T-helper 17 cell (primary cell): ENCODE measurements at places on chromosomes 3 and 15.

DNA sequence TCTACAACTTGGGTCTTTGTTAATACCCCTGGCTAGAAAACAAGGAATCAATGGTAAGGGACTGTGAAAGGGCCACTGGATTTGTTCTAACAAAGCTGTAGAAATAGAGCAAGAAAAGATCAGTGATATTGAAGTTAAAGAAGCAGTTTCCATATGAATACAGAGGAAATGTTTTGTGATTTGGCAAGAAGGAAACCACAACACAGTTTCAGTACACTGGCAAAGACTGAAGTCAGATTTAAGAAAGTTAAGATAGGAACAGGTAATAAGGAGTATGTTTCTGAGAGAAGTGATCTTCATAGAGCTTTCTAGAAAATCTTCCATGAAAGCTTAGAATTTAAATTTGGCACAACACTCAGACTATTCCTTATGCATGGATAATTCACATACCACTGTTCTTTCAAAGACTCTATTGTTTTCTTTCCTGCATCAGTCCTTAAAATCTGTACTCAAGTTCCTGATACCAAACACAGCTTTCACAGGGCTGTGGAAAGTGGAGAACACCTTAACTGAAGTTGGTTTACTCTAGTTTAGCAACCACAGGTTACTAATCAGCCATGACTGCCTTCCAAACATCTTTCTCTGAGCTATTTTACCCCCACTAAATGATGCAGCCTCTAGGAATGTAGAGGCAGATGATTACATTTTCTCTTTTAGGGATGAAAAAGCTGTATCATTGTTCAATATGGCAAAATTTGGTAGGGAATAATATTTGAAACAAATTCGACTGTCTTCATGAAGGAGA is 32.4 kb upstream of the ALCAM start:
- DNase-seq: no peak
- H3K27ac ChIP-seq: no peak overlapping the region
- no peaks in the 10 kb centered on the region for H3K4me1 ChIP-seq
- peaks cover 10% of the 10 kb centered on the region for H3K27me3 ChIP-seq

DNA sequence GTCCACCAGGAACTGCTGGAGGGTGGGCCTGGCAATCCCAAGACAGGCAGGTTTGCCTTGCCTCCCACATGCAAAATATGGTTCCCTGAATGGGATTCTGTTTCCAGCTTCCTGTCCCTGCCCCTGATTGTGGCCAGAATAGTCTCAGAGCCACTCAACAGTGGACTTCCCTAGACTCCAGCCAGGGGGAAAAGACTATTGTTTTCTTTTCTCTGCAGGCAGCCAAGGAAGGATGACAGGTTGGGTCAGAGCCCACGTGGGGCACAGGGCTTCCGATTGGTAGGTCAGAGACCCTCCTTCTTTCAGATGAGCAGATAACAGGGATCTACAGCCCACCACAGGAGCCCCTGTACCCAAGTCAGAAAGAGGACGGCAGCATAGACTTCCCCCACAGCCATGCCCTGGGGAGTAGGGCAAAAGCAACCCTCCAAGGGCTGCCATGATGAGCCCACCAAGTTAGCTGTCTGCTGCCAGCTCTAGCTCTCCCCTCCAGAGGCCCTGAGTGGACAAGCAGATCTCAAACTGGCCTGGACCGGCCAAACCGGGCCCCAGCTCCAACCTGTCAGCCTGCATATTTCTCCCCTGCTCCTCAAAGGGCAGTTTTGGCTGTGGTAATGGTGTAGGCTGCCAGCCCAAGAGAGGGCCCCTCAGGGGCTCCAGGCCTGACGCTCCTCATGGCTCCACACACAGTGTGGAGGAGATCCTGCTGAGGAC is 6.4 kb downstream of the TLR9 start:
- H3K27ac ChIP-seq: peak overlapping the region; percentile 95
- H3K27me3 ChIP-seq: no peaks in the 10 kb centered on the region

- DNase-seq: no peak
- H3K4me3 ChIP-seq: no peak overlapping the region
- H3K27ac ChIP-seq: no peak overlapping the region
Measured at GRCh38 chr15:78314181-78314581, 14.8 kb upstream of the SKIC8 start.

DNA sequence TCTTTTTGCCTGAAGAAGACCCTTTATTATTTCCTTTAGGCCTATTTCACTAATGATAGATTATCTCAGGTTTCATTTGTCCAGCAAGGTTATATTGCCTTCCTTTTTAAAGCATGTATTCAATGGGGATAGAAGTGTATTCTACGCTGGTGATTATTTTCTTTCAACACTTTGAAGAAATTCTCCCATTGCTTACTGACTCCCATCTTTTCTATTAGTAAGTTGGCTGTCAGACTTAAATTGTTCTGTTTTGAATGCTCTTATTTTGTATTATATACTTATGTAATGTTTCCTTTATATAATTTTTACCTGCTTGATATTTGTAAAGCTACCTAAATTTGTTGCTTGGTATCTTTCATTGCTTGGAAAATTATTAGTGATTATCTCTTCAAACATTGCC is 445.1 kb upstream of the RASGRP1 start:
- peaks cover 3% of the 10 kb centered on the region for H3K36me3 ChIP-seq
- no peaks in the 10 kb centered on the region for H3K27me3 ChIP-seq
- H3K27ac ChIP-seq: no peak overlapping the region

DNA sequence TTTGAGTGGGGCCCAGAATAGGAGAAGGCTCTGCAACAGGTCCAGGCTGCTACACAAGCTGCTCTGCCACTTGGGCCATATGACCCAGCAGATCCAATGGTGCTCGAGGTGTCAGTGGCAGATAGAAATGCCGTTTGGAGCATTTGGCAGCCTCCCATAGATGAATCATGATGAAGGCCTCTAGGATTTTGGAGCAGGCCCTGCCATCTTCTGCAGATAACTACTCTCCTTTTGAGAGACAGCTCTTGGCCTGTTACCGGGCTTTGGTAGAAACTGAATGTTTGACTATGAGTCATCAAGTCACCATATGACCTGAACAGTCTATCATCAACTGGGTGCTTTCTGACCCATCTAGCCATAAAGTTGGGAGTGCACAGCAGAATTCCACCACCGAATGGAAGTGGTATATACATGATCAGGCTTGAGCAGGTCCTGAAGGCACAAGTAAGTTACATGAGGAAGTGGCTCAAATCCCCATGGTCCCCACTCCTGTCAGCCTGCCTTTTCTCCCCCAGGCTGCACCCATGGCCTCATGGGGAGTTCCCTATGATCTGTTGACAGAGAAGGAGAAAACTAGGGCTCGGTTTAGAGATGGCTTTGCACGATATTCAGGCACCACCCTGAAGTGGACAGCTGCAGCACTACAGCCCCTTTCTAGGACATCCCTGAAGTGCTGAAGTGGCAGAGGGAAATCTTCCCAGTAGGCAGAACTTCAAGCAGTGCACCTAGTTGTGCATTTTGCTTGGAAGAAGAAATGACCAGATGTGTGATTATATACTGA is 971.4 kb downstream of the MCTP2 start:
- H3K4me3 ChIP-seq: no peak overlapping the region
- H3K36me3 ChIP-seq: no peaks in the 10 kb centered on the region
- no peaks in the 10 kb centered on the region for H3K27me3 ChIP-seq
- no peak overlapping the region for H3K27ac ChIP-seq
- DNase-seq: no peak
- no peaks in the 10 kb centered on the region for H3K4me1 ChIP-seq

GRCh38 chr3:67462187-67462586 is 192.2 kb downstream of the SUCLG2 start:
- H3K36me3 ChIP-seq: peaks cover 8% of the 10 kb centered on the region
- no peak for DNase-seq
- H3K27me3 ChIP-seq: no peaks in the 10 kb centered on the region
- H3K27ac ChIP-seq: peak overlapping the region; percentile 21

GRCh38 chr3:151331696-151332095 is 2.3 kb upstream of the P2RY13 start:
- H3K27me3 ChIP-seq: peaks cover 39% of the 10 kb centered on the region
- no peak overlapping the region for H3K27ac ChIP-seq
- H3K4me3 ChIP-seq: no peak overlapping the region
- no peak for DNase-seq
- H3K4me1 ChIP-seq: peaks cover 4% of the 10 kb centered on the region
- no peaks in the 10 kb centered on the region for H3K36me3 ChIP-seq

DNA sequence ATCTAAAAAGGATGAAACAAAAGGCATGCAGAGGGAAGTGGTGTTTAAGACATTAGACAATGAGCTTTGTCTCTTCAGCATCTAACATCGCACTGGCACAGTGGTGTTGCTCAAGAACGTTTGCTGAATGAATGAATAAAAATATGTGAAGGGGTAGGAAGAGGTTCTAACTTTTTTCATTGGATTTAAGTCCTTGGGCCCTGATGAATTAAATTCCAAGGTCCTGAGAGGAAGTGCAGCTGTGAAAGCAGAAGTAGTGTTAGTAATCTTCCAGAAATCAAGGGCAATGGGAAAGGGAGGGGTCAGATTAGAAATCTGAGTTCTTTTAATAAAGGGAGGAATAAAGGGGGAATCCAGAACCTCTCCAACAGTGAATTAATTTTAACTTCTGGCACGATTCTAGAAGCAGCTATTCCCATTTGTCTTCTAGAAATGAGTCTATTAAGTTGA is 29.6 kb downstream of the TLNRD1 start:
- H3K36me3 ChIP-seq: peaks cover 2% of the 10 kb centered on the region
- no peak overlapping the region for H3K27ac ChIP-seq
- no peak overlapping the region for H3K4me3 ChIP-seq
- peaks cover 5% of the 10 kb centered on the region for H3K4me1 ChIP-seq
- no peak for DNase-seq
- no peaks in the 10 kb centered on the region for H3K27me3 ChIP-seq

DNA sequence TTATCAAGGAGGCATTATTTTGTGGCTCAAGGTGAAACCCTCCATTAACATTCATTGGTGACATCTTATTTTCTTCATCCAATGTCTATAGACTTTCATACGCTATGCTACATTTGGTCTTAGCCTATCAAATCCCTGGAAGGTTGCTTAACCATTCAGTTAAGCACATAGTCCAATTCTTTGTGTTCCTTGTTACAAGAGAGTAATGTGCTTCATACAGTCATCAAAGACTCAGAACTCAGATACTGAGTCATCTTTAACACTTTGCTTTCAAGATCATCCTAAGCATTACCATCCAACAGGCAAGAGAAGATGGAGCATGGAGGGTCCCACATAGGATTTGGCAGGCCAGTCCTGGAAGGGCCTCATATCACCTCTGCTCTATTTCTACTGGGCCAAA is 1202.1 kb downstream of the ROBO1 start:
- no peaks in the 10 kb centered on the region for H3K27me3 ChIP-seq
- no peak overlapping the region for H3K27ac ChIP-seq
- H3K4me3 ChIP-seq: no peak overlapping the region
- DNase-seq: no peak
- no peaks in the 10 kb centered on the region for H3K4me1 ChIP-seq

DNA sequence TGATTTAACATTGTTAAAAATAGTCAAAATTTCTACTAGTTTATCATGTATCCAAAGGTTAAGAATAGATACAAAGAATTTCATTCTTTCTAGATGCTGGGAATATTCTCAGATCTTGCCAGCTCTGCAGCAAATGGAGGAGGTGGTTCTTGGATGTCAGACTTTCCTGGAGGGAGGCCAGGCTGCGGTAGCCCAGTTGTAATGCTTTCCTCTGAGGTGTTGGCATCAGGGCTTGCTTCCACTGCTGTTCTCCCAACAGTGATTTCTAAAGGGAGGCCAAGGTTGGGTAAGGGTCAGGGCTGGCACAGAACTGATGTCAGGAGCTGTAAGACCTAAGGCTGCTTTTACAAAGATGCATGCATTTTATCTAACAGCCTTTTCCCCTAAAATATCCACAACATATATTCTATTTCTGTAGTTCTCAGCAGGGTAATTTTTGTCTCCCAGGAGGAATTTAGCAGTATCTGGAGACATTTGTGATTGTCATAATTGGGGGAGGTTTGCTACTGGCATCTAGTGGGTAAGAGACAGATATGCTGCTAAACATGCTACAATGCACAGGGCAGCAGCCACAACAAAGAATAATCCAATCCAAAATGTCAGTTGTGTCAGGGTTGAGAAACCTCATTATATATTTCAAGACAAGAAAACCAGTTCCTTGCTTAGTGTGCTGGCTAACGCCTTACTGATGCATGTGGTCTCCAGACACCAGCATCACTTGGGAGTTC is 42.0 kb upstream of the SPTSSB start:
- no peak for DNase-seq
- no peaks in the 10 kb centered on the region for H3K4me1 ChIP-seq
- no peak overlapping the region for H3K4me3 ChIP-seq
- H3K27me3 ChIP-seq: peaks cover 18% of the 10 kb centered on the region
- no peak overlapping the region for H3K27ac ChIP-seq

- no peak overlapping the region for H3K4me3 ChIP-seq
- peaks cover 54% of the 10 kb centered on the region for H3K27me3 ChIP-seq
- no peak overlapping the region for H3K27ac ChIP-seq
- no peaks in the 10 kb centered on the region for H3K4me1 ChIP-seq
- H3K36me3 ChIP-seq: no peaks in the 10 kb centered on the region
Measured at GRCh38 chr15:37888356-37888755, 46.1 kb upstream of the TMCO5A start.

- H3K27ac ChIP-seq: peak overlapping the region; percentile 2
- H3K36me3 ChIP-seq: no peaks in the 10 kb centered on the region
- H3K27me3 ChIP-seq: peaks cover 37% of the 10 kb centered on the region
- H3K4me3 ChIP-seq: peak overlapping the region; percentile 47
Measured at GRCh38 chr3:134600685-134601463, 49.9 kb downstream of the KY start.

DNA sequence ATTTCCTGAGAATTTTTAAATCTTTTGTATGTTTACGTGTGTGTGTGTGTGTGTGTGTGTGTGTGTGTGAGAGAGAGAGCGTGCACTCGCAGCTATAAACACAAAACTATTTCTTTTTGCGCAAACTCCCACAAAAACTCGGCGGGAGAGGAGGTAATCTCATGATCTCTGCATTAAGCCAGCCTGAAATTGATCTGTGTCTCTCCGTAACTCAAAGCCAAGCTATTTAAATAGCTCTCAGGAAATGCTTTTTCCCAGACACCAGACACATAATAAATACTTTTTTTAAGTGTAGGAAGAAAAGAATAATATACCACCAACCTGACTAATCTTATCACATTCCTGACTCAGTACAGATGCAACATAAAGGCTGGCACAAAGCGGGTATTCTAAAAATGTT is 226.8 kb downstream of the MAGI1 start:
- no peak overlapping the region for H3K4me3 ChIP-seq
- no peaks in the 10 kb centered on the region for H3K36me3 ChIP-seq
- H3K27ac ChIP-seq: no peak overlapping the region
- peaks cover 4% of the 10 kb centered on the region for H3K27me3 ChIP-seq
- H3K4me1 ChIP-seq: no peaks in the 10 kb centered on the region

DNA sequence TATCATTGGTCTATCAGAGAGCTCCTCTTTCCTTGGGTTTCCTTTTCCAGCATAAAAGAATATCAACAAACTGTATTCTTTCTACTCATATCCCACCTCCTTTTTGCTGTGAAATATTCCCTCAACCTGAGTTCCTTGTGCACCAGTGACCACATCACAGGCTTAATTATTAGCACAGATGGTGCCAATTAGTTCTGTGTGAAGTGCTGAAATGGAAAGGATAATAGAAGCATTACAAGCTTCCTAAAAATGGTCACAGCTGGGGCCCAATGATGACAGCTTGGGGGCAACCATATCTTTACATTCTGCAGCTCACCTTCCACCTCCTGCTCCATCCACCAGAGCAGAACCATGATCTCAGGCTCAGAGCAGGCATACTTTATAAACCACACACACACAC is 84.6 kb downstream of the ANO10 start:
- peaks cover 2% of the 10 kb centered on the region for H3K36me3 ChIP-seq
- no peak overlapping the region for H3K4me3 ChIP-seq
- no peaks in the 10 kb centered on the region for H3K27me3 ChIP-seq
- H3K4me1 ChIP-seq: peaks cover 8% of the 10 kb centered on the region
- DNase-seq: no peak

- H3K4me3 ChIP-seq: no peak overlapping the region
- peaks cover 3% of the 10 kb centered on the region for H3K4me1 ChIP-seq
- H3K36me3 ChIP-seq: no peaks in the 10 kb centered on the region
- no peak overlapping the region for H3K27ac ChIP-seq
Measured at GRCh38 chr15:65962187-65962586, 92.9 kb downstream of the RAB11A start.
